RKO (cell line): ENCODE measurements at places on chromosomes 1 and 21.

GRCh38 chr1:121414905-121415304 is 230.1 kb downstream of the SRGAP2C start:
- no peak for DNase-seq

GRCh38 chr1:172599912-172600311 is 59.0 kb upstream of the FASLG start:
- DNase-seq = no peak

- no peak for DNase-seq
These were observed 43.1 kb downstream of the DUSP10 start for GRCh38 chr1:221698579-221699349.

GRCh38 chr1:221488550-221488949 is 253.3 kb downstream of the DUSP10 start:
- DNase-seq = no peak

GRCh38 chr1:66613187-66613586 is 79.2 kb downstream of the SGIP1 start:
- no peak for DNase-seq

GRCh38 chr1:33573661-33574060 is 101.2 kb downstream of the ZSCAN20 start:
- DNase-seq = no peak

DNA sequence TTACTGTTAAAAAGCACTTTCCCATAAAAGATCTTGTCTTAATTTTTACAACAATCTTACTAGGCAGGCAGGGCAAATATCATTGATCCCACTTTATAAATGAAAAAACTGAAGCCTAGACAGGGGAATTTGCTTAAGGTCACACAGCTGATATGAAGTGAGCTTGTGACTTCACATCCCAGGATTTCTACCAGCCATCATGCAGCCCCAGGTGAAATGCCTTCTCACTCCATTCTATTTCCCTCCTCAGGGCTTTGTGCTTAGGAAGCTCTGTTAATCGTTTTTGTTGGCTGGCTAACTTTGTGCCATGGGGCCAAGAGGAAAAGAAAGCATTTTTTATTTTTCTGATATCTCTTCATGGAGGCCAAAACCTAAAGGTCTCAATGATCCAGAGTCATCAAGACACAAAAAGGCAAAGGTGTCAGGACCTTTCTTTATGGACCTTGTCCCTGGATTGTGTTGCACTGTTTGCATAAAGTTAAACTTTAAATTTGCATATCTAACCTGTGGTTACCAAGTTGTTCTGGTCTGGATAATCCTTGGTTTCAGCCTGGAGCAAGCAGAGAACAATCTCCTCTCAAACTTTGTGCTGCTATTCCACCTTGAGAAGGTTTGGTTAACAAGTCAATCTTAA is 44.8 kb upstream of the ZNF326 start:
- DNase-seq = no peak

DNA sequence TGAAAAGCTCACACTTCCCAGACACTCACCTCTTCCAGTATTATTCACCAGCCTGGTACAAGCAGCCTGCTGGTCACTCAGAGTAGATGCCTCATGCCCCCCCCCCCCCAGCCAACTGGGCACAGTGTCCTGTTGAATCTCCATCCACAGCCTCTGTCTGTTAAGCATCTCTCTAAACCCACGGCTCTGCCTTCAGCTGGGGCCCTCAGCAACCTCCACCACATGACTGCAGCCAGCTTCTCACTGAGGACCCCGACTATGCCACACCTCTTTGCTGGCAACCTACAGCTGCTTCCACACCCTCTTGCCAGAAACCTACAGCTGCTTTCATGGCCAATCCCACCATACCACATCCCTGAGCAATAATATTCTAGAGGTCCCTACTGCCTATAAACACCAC is 113.1 kb downstream of the RHOU start:
- DNase-seq = no peak

DNA sequence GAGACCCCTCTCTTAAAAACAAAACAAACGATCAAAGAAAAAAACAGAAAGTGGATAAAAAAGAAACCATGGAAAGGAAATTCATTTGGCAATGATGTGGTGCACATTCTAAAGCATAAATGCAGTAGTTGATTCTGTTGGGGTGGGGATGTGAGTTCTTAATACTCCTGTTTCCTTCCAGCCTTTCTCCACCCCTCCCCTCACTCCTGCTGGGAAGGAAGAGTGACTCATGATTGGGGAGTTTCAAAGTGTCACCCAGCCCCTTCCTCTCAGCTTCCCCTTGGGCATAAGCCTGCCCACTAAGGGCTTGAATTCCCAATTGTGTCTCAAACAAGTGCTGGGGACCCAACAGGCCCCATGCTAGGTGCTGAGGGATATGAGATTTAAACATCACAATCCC is 6.7 kb upstream of the PINK1 start:
- DNase-seq = no peak

- DNase-seq = peak; percentile 84
These were observed 23.0 kb downstream of the LRRC8B start for GRCh38 chr1:89547563-89548116.

- no peak for DNase-seq
These were observed 5.0 kb downstream of the SPATA46 start for GRCh38 chr1:162371611-162372010.

DNA sequence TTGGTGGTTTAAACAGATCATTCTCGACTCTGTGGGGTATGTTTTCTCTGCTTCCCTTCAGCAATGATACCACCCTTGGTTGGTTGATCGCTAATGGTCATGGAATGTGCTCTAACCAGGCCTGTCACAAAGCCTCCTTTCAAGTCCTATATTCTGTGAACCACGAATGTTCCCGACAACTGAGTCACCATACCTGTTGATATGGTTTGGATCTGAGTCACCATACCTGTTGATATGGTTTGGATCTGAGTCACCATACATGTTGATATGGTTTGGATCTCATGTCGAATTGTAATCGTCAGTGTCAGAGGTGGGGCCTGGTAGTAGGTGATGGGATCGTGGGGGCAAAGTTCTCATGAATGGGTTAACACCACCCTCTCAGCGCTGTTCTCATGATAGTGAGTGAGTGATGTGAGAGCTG is 10.2 kb upstream of the CAMK2N1 start:
- peak; percentile 37 for DNase-seq

DNA sequence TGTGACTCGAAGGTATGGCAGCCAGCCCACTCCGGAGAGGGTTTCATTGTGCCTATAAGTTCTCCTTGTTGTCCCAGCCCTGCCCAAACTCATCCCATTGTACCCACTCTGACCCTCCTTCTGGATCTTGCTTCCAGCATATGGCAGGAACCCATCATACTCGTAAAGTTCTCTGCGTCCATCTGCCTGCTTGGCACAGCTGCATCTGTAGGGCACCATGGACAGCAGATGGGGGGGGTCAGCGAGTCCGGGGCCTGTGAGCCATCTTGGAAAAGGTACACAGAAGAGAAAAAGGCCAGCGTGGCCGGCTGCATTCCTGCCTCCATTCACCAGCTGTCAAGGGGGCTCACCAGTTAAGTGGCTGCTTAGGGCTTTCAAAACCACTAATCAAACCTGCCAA is 94.9 kb upstream of the IGSF21 start:
- no peak for DNase-seq
